ENCODE measurements at places on chromosomes 3 and 15.

DNA sequence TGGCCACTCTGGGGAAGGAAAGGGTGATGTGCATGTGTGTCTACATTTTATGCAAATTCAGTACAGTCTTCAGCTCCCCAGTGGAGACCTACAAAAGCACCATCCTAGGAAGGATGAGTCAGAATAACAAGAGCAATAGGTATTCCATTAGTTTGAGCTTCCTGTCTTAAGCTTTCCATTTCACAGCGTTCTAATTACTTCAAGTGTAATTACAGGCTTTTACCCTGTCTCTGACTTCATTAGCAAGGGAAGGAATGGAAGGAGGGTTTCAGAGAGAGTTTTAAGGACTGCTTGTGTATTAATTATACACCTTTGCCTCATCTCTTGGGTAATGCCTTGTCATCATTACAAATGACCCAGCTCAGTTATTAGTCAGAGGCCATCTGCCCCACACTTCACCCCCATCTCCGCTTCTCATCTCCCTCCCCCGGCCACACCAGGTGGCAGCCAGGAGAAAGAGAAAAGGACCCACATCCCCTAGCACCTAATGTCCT is 202.8 kb upstream of the MRPL3 start:
- DNase-seq: no peak

- DNase-seq: no peak
Observed at GRCh38 chr3:14415501-14415900, 13.1 kb downstream of the SLC6A6 start.

- no peak for DNase-seq
Observed at GRCh38 chr3:186212611-186213010, 103.7 kb upstream of the ETV5 start.

DNA sequence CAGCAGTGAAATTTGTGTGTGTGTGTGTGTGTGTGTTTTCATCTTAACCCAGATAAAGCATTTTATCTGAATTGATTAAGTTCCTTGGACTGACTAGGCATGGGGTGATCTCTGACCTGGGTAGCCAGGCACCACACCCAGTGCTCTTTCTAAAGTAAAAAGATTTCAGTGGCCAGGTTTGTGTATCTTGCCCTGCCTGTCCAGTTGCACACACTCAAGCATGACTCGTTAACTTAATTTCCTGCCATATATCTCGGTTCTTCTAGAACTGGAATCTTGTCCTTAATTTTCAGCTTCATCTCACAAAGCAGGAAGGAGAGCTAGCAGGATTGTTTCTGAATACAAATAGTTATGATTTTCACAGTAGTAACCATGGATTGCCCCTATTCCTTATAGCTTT is 17.0 kb downstream of the TM4SF18 start:
- DNase-seq: no peak

DNA sequence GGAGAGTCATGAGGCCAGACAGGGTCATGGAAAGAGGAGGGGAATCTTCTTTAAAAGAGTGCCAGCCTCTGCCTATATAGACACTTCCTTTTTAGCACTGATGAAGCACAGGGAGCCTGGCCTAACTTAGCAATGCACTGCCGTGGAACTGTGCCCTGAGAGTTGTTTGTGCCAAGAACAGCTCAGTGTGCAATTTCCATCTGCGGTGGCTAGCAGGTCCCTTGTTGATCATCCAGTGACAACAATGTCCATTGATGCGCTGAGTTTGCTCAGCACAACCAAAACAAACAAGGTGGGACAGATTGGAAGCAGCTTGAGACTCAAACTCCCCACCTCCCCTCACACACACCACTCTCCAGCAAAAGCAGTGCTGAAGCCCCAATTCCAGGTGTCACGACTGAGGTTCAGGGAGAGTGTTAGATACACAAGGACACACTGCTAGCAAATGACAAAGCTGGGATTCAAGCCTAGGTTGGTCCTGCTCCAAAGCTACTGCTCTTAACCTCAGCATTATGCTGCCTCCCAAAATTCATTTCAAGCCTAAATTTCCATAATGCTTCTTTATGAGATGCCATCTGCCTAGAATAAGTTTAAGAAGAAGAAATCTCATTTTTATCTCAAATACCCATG is 316.6 kb upstream of the UBE2E2 start:
- no peak for DNase-seq

DNA sequence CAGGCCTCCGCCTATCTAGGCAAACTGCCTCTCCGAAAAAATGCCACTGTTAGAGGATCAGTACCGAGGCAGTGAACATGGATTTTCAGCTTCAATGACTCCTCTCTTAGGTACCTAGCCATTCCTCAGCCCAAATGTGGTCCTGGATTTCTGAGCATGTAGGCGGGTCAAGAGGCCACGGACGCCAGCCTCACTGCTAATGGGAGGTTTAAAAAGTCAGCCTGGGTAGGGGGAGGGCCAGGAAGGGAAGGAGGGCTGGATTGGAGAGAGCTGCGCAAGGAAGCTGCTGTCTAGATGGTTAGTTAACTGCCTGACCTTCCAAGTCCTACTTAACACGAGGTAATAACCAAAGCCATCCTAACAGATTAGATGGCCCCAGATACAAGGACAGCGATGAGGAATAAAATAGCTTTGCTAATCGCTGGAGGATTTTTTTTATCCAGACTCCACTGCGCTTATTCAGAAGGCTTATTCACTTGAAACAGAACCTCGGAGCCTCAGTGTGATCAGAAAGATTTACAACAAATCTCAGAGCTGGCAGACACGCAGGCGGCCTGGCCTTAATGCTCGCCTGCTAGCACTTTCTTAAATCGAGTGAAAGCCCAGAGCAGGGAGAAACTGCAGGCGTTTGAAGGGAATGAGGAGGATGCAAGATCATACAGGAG is 34.3 kb downstream of the TLE3 start:
- no peak for DNase-seq

GRCh38 chr15:96037584-96037983 is 292.9 kb upstream of the NR2F2 start:
- DNase-seq: no peak

DNA sequence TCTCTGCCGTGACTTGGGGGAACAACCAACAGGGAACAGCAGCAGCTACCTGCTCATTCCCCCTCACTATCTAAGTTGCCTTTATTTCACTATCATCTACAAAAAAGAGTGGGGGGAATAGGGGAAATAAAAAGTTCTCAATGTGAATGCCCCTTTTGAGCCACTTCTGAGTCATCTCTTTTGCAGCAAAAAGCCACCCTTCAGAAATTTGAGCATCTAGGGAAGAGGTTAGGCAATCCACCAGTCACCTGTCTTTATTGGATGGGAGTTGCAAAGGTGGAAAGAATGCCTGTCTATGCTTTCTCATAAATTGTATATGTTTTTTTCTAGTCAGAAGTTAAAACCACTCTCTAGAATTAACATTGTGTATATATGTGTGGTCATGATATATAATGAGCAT is 41.1 kb downstream of the GPD1L start:
- no peak for DNase-seq

GRCh38 chr15:33720952-33721351 is 247.3 kb upstream of the CHRM5 start:
- no peak for DNase-seq

DNA sequence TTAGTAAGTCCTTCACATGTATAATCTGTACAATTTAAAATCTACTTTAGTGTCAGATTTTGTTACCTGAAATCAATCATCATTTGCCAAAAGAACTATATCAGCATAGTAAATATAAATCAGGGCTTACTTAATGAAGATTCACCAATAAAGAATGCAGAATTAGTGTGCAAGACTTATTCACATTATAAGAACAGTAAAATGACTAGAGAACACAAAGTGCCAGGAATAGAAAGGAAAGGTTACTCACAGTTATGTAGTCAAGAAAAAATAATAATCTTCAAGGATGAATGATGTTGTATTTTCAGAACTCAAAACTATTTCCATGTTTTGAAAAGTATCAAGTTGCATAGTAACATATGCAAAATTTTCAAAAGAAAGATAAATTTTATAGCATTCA is 891.9 kb downstream of the ROBO1 start:
- DNase-seq: no peak

DNA sequence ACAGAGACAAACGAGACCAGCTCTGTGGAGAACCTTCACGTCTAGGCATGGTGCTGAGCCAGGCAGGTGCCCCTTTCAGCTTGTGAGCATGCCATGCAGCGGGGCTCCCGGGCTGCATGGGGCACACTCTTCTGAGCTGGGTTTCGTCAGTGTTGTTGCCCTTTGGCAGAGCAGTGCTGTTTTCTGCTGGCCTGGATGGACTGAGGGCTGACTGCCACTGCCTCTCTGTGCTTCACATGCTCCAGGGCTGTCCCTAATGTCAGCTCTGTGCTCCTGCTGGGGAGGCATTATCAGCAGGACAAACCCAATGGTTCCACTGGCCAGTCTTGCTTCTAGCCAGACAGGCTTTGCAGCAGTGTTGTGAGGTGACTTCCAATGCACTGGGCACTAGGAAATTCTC is 9.5 kb downstream of the GASK1A start:
- no peak for DNase-seq

- DNase-seq: no peak
Observed at GRCh38 chr15:85414991-85415390, 34.6 kb downstream of the AKAP13 start.

DNA sequence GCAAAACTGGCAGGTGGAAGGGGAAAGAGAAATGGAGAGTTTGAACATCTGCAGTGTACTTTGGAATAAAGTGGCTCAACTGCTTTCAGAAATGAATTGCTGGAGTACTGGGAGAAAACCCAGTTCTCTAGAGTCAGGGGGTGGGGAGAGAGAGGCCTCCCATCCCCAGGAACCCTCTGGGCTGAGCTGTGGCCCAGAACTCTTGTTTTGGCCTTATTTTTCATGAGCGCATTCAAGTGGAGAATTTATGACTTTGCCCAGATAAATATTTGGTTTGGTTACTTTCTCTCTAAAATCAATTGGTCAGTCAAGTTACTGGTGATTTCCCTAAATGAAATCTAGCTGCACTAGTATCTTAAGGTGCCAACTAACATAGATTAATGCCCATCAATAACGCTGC is 28.7 kb upstream of the HACD2 start:
- DNase-seq: no peak

GRCh38 chr15:74725225-74725774 is at the start of gene CYP1A1:
CYP1A1 (minus strand) TSS chr15:74725528; CDS start chr15:74723097, 2,431 bp downstream.
- no peak for DNase-seq

DNA sequence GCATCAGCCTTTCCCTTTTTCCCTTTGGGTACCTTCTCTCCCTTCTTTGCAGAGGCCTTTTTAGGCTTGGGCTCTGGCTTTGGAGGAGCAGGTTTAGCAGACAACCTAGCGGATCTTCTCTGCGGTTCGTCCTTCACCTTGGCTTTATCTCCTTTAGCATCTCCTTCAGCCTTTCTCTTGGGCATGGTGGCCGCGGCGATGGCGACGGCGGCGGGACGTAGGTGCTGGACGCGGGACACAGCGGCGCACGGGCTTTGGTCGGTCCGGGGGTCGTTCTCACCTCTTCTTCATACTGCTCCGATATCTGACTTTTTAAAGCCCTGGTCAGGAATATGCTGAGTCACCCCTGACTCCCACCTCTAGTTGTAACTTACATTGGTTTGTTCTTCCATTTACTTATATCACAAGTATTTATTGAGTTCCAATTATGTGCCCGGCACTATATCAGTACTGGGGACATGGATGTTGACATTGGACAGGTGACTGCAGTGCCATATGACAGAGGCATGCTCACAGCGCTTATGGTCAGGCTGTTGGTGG is 43.1 kb upstream of the SH3BP5 start:
- DNase-seq: no peak

- DNase-seq: no peak
Observed at GRCh38 chr15:41241221-41241964, 10.3 kb downstream of the CHP1 start.

GRCh38 chr3:11509173-11510000 is 134.3 kb downstream of the VGLL4 start:
- no peak for DNase-seq

DNA sequence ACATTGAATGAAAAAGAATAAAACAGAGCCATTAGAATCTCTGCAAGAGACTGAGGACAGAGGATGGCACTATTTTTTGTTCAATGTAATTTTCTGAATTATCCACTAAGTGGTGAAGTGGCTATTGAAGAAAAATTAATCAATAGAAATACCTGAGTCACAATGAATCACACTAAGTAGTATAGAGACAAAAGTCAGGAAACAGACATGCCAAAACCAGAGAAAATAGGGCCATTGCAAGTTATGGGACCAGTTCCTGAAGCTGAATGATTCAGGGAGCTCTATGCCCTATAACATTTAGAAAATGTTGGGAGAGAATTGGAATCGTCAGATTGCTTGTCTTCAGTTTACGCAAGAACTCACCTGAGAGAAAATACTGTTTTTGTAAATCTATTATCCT is 1103.2 kb upstream of the ALCAM start:
- DNase-seq: no peak

DNA sequence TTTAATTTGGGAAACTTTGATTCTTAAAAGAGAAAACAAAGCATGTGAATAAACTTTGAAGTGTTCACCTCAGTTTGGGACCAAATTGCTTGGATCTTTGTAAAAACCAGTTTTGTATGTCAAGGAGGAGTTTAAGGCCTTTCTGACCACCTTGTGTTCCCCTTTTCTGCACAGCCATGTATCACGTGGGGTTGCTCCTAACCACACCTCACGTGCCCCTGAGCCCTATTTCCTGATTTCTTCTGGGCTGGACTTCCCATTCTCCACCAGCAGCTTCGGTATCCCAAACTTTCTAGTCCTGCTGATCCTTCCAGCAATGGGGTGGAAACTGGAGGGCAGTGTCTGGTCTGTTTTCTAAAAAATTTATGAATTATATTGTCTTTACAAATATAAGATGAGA is 76.4 kb upstream of the STT3B start:
- DNase-seq: no peak

GRCh38 chr3:164190566-164190965 is 887.7 kb downstream of the SI start:
- no peak for DNase-seq

GRCh38 chr3:150921209-150921608 is 16.0 kb upstream of the MINDY4B start:
- no peak for DNase-seq

GRCh38 chr3:1942781-1943180 is 155.9 kb upstream of the CNTN4 start:
- no peak for DNase-seq

GRCh38 chr3:119639494-119640350 is 20.7 kb downstream of the POPDC2 start:
- no peak for DNase-seq

GRCh38 chr15:95439922-95440376 is 890.6 kb upstream of the NR2F2 start:
- DNase-seq: no peak

DNA sequence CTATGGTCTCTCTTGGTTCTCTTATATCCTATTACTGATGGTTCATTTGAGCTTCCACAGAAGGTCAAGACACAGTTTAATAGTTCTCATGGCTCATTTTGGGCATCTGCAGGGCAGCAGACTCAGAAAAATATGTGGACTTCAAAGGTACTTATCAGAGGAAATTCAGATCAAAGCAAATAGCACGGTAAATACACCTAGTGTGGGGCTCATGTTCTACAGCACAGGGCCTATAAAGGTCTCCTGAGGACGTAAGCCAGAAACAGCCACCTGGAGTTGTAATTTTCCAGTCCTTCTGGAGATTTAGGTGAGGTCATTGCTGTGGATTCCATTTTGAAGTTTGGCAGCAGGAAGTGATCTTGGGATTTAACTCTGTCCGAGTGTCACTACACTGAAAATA is 134.5 kb upstream of the SGO1 start:
- no peak for DNase-seq

- DNase-seq: no peak
Observed at GRCh38 chr15:57509965-57510364, 81.7 kb upstream of the MYZAP start.

- no peak for DNase-seq
Observed at GRCh38 chr3:73950865-73951558, 326.3 kb upstream of the PDZRN3 start.

GRCh38 chr3:96619475-96619874 is 194.9 kb upstream of the EPHA6 start:
- no peak for DNase-seq

All from activated CD8-positive, alpha-beta memory T cell treated with anti-CD3 and anti-CD28 coated beads for 1 hour (primary cell).